CD4-positive, CD25-positive, alpha-beta regulatory T cell (primary cell): ENCODE measurements at places on chromosomes 5 and 9.

- no peak for DNase-seq
These were observed 19.8 kb downstream of the SLC6A18 start for GRCh38 chr5:1244976-1245375.

GRCh38 chr9:4196886-4197285 is 103.0 kb downstream of the GLIS3 start:
- no peak for DNase-seq

DNA sequence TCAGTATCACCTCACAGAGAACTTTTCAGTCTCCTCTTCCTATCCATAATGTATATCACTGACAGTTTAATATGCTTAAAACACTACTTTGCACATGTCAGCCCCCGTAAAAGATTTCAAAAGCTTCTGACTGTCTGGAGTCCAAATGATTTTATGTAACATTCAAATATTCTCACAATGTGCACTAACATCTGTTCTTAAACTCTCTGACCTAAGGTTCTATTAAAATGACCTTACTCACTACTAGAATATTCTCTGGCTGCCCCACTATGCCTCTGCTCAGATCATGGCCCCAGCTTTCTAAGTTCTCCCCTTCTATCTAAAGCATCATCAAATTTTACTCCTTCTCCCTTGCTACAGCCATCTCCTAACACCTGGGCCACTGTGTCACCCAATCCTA is 52.5 kb downstream of the AP3B1 start:
- DNase-seq: no peak

- DNase-seq: no peak
These were observed 322.4 kb downstream of the LRRC70 start for GRCh38 chr5:62900976-62901375.

DNA sequence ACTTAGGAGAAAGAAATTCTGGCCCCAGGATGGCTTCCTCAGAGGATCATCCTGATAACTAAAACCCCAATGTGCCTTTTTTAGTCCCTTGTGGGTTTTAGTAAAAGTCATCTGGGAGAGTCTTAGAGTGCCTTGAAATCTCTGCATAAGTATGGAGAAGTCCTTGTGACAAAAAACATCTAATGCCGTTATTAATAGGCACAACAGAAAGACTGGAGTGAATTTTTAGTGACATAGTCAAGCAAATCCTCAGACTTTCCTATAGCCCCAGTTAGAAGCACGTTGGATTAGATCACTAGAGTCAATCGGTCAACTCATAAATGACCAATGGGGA is 108.2 kb upstream of the MPDZ start:
- DNase-seq: no peak
